ENCODE measurements at places on chromosomes 12 and 14. TPM values are rescaled to one million over a fixed set of nuclear protein-coding genes. Genes with fewer than 3 reads are reported as not detected.

The ESPL1 gene
- total RNA-seq = not detected

The ZFHX2 gene
- total RNA-seq = 1.3 TPM

The CCNB1IP1 gene
- total RNA-seq = 12.6 TPM

The CDCA3 gene
- not detected for total RNA-seq

The KRT75 gene
- not detected for total RNA-seq

The TGM1 gene
- 1.7 TPM for total RNA-seq

The SERPINA9 gene
- not detected for total RNA-seq

The TMTC1 gene
- total RNA-seq = 176 TPM

The NKX2-8 gene
- total RNA-seq = not detected

The SMCO2 gene
- total RNA-seq = not detected

- no peak for DNase-seq
Measured at GRCh38 chr12:49294804-49295081, 204 bp upstream of the PRPH start.

GRCh38 chr14:33835261-33835655, 115.6 kb downstream of the EGLN3 start:
- DNase-seq = no peak

GRCh38 chr12:79944565-79944964, 9.7 kb upstream of the PPP1R12A start:
- DNase-seq = no peak

DNA sequence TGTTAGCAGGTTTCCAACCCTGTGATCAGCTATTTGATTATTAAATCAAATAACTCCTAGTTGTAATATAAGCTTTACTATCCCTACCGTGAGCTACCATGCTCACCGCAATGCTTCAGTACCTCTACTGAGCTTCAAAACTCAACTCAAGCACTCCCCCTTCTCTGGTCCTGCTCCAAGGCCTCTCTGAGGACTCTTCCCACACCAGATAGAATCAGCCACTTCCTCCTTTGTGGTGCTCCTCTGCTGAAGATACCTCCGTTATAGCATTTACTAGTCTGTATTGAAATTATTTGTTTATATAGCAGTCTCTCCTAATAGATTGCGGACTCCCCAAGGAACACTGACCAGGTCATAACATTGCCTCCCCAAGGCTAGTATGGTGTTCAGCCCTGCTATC, 17.5 kb downstream of the AREL1 start:
- no peak for DNase-seq

DNA sequence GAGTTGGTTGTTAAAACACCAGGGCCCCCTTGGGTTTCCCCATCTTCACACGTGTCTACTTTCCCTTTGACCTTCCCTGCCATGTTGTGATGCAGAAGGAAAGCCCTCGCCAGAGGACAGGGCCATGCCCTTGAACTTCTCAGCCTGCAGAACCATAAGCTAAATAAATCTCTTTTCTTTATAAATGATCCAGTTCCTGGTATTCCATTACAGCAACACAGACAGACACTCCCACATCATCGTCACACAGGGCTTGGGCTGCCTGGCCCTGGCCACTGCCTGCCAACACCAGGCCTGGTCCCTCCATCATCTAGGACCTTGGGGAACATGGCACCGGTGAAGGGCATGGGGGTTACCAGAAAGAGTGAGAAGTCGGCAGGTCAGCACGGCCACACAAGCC, 84.8 kb downstream of the DPF3 start:
- no peak for DNase-seq

DNA sequence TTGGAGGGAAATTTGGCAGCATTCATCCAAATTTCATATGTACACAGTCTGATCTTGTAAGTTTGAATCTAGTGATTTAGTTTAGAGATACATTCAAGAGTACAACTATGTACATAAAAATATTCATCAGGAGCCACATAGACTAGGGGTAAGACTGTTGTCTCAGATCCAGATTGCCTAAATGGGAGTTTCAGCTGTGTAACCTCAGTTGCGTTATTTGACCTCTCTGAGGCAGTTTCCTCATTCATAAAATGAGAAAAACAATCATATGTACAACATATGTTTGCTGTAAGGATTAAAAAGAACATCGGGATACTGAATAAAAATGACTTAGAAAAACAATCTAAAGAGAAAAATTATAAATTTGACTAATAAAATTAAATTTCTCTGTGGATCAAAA, 577.5 kb downstream of the RPL10L start:
- DNase-seq = no peak

DNA sequence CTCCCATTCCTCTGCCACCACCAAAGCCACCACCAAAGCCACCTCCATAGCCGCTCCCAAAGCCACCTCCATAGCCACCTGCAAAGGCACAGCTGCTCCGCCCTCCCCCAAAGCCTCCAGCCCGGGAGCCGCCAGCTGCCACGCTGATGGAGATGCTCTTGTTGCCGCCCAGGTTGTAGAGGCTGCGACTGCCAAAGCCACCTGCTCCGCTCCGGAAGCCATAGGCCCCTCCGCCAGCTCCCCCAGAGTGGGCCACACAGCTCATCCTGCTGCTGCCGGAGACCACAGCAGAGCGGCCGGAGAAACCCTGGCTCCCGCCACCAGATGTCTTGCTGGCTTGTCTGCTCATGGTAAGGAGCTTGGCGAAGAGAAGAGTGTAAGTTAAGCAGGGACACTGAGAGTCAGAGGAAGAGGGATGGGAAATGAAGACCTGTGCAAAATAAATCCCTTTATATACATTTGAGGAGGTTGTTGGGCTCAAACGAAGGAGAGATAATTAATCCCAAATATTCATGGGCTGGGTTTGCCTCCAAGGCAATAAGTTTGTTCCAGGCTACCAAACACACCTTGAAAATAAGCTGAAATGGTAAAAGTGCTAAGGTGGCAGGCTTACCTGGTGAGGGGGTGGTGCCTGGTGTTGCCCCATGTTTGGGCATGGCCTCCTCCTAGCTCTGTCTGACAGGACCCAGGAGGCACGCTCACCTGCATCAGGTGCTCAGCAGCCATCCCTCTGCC, at the start of gene KRT3:
Gene KRT3 (minus strand): TSS at position 424 of the 735 bp plus-strand sequence. CDS start 75 bp downstream, at position 349.
- DNase-seq = no peak

- no peak for DNase-seq
Measured at GRCh38 chr14:31965071-31965734, 111.9 kb upstream of the ARHGAP5 start.

- no peak for DNase-seq
Measured at GRCh38 chr12:79717006-79717405, 26.2 kb upstream of the PAWR start.

DNA sequence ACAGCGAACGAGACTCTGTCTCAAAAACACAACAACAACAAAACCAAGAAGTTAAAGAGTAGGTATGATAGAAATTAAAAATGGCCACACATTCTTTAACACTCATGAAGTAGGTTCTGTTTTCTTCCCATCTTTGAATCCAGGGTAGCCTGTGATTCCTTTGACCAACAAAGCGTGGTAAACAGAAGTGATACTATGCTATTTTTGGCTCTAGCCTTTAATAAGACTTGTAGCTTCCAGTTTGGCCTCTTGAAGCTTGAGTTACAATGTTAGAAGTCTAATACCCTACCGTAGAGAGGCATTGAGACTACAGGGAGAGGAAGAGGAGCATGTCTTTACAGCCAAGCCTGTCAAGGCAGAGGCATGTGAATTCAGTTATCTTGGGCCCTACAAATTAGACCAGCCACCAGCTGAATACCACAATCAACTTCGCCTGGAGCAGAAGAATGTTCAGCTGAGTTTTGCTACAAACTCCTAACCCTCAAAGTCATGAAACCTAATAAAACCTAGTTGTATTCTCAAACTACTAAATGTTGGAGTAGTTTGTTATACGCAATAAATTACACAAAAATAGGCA, 4.9 kb upstream of the NEMF start:
- no peak for DNase-seq

DNA sequence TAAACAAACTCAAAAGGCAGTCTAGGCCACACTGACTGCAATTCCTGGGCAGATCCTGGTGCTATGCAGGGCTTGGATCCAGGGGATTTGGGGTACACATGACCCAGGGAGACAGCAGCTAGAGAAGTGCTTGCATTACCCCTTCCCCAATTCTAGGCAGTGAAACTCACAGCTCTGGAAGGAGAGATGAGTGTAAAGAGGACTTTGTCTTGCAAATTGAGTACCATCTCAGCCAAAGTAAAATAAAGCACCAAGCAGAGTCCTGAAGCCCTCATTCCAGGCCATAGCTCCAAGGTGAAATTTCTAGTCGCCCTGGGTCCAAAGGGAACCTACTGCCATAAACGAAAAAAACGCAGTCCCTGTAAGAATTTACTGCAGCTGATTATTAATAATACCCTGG, 644.9 kb upstream of the FLRT2 start:
- DNase-seq = no peak

DNA sequence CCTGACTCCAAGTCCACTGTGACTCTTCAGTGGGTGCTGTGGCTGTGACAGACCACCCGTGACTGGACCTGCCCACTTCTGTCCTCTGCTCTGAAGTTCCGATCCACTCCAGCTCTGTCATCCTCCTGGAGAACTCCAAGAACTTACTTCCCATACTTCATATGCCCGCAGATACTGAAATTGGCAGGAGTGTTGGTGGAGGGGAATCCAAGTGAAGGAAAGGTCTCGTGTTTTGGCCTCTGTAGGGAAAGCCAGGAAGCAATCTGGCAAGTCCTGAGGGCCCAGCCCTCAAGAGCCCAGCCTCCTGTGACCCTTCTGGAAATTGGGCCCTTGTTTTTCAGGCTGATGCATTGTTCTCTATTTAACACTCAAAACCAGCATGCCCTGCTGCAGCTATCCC, 22.4 kb upstream of the FKBP4 start:
- DNase-seq = no peak

DNA sequence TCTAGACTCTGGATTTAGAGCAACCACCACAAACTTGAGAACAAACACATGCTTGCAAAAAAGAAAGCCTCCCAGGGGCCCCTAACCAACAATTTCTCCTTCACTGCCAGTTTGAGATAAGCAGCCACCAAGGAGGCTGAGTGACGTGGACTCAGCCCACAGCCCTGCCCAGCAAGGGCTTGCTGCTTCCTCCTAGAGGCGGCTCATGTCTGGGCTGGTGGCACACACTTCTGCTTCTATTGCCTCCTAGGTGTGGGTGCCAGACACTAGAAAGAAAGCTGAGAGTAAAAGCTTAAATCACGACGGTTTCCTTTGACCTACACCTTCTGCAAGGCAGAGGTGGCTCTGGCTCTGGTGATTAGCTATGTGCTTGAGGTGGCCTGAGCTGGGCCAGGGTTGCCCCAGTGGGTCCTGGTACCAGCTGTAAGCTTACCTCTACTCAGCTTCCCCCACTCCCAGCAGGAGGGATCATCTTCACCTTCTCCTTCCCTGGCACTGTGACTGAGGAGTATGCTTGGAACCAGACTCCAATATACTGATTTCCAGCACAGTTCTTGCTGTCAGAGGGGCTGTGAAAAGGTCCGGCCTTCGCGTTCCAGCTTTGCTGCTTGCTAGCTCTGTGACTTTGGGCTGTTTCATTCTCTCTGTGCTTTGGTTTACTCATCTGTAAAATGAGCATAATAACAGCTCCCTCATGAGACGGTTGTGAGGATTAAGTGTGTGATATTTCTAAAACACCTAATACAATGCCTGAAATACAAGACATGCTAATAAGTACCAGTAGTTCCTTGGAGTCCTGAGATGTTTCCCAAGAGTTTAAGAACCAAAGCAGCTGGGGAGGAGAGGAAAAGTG, 89.7 kb upstream of the PARP11 start:
- no peak for DNase-seq

Measured in ascending aorta (tissue), 2 donors.